ENCODE measurements at places on chromosomes 7 and 10. TPM values are rescaled to one million over a fixed set of nuclear protein-coding genes. Genes with fewer than 3 reads are reported as not detected.

- no peak for DNase-seq
Observed at GRCh38 chr7:102451371-102452054, 13.2 kb downstream of the ALKBH4 start.

The TSPAN33 gene
- 39.6 TPM for polyA plus RNA-seq

DNA sequence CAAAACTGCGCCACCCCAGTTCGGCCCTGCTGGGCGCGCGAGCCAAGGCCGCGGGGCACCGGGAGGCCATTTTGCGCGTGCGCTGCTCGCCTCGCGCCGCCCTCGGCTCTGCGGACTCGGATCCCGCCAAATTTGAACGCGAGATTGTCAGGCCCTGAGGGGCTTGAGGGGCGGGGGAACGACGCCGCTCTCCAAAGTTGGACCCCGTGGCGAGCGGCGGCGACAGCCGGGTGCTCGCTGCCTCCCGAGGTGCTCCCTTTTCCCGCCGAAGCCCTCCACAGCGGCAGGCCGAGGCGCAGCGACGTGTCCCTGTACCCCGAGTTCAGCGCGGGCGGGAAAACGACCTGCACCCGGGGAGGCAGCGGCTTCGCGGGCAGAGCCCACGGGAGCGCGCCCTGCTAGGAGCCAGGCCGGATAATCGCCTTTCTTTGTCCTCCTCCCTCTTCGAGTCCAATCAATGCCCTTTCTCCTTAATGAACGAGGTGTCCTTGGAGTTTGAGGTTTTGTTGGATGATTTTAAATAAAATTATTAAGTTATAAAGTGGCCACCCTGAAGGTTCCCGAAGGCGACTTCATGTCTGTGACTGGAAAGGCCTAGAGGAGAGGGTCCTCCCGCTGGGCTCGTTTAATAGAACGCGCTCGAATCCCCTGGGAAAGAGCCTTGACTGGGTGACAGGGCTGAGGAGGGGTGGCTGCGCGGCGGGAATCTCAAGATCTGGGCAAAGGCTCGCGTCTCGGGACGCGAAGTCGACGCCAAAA is 10.7 kb upstream of the SPAG6 start:
- no peak for DNase-seq

GRCh38 chr7:375321-375831 is 85.4 kb downstream of the FOXL3 start:
- DNase-seq = no peak

DNA sequence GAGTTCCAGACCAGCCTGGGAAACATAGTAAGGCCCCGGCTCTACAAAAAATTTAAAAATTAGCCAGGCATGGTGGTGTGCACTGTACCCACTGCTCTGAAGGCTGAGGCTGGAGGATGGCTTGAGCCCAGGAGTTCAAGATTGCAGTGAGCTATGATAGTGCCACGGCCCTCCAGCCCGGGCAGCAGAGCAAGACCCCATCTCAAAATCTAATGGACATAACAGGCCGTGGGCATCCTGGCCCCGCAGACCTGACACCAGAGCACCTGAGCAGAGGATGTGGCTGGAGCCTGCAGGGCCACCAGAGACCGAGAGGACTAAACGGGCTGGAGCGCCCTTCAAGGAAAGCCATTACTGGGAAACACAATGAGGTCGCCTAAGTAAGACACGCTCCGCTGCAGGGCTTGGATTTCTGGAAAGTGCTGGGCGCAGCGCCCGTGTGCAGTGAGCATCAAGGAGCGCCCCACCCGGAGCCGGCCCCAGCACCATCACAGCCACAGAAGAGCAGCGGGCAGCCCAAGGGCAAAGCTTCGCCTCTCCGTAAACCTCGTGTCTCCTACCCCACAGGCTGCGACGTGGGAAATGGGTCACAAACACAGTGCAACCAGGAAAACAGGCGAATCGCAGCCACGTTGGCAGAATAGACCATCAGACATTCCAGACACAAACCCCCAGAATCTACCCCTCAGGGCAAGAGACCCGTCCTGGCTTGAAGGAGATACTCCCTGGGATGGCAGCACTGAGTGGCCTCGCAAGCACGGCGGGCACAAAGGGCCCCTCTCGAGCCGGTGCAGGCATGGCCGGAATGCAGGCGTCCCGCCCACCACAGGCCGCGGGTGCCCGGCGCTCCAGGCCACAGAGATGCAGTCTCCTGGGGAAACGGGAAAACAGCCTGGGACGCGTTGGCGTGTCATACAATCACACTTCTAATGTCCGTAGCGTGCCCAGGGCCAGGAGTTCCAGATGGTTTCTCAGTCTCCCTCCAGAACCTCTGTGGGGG is 4.9 kb downstream of the RADIL start:
- no peak for DNase-seq

DNA sequence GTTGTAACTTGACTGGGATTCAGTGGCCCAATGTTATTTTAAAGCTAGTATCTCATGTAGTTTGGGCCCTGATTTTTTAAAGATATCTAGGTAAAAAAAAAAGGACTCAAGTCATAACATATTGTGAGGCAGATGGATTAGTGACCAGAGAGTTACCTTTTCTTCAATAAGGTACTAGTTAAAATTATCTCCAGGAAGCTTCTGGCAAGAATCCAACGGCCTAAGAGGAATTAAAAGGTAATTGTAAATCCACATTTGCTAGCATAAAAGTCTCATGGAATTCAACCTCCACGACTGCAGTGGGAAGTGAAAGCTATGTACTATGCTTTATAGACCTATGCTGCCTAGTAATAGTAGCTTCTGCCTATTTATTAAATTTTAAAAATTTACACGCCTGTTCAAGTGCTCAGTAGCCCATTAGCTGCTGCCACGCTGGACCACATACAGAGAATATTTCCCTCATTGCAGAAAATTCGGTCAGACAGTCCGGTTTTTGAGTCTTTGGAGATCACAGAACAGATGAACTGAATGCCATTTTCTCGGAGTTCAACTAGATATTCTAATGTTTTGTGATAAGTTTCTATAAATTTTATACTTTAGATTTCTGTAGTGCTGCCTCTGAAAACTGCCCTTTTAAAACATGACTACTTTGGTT is 118.4 kb downstream of the NSUN6 start:
- DNase-seq = no peak

The HOXA10 gene
- polyA plus RNA-seq = 23.8 TPM

GRCh38 chr10:33402220-33403073 is 68.0 kb upstream of the NRP1 start:
- no peak for DNase-seq

The TSPAN13 gene
- polyA plus RNA-seq = 56.9 TPM

GRCh38 chr10:4633186-4633585 is 192.8 kb upstream of the AKR1E2 start:
- DNase-seq = no peak

DNA sequence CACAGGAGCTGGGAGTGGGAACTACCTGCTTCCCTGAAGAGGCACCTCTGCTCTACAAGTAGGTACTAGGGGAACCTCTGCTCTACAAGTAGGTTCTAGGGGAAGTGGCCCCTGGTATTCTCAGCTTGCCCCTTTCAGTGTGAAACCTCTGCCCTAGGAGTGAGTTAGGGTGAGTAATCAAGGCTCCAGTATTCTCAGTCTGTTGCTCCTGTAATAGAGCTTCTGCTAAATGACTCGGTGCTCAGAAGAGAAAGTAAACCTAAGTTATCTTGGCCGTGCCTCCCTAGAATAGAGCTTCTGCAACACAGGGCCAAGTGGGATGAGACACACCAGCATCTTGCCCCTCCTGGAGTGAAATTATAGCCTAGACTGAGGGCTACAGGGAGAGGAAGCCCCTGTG is 13.4 kb upstream of the RASSF4 start:
- DNase-seq = no peak

Data from forelimb muscle (tissue), 1 donor.